WTC11 (cell line): ENCODE measurements at places on chromosomes 5 and 9.
A peak's percentile ranks its signal among the peaks of the same experiment; 100 is the strongest.

DNA sequence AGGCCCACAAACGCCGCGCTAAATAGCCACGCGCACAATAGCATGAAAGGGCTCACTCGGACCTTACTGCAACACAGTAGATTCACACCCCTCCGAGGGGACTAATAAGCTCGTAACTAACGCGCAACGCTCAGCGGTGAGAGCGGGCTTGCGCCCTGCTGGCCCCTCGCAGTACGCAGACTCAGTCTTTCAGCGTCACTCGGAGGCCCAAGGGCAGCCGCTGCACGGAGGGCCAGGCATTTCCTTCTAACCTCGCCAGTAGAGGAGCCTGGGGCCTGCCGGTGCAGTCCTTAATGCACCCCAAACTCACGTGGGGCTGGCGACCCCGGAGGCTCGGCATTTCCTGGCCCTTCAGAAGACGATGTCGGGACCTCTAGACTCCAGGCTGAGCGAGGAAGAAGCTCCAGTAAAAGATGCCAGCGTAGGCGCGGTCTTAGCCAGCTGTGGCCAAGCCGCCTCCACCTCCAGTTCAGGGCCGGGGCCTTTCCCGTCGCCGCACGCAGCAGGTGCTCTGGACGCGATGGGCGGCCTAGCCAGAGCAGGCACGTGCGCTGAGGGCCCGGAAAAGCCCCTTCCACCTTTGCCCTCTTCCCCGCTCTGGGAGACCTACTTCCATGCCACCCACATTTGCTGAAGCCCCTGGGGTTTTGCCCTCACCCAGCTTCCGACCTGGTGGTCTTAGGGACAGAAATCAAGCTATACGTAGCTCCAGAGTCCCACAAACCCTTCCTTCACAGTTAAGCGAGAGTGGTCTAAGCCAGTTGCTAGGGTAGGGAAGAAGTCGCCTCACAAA is 38.3 kb upstream of the TIFAB start:
- DNase-seq, result peak; percentile 38

GRCh38 chr5:18027241-18027867 is 393.1 kb downstream of the TAF11L14 start:
- no peak for DNase-seq

- peak; percentile 32 for DNase-seq
Observed at GRCh38 chr9:95268681-95269080, 48.8 kb downstream of the FANCC start.

- no peak for DNase-seq
Observed at GRCh38 chr9:116336133-116336862, 182.7 kb downstream of the PAPPA start.

DNA sequence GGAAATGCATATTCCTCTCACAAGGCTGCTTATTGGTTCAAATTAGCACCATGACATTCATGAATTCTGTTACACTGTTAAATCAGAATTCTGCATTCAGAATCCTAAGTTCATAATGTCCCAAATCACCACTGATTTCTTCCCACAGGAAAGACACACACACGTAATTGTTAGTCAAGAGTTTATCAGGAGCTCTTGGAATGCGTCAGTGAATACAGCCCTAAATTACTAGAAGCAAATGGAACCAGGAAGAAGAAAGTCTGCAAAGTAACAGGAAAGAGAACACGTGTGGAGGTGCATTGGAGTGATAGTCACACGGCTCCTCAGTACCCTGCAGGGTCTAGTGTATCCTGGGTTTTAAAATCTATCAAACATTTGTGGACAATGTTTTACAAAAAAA is 110.2 kb downstream of the ANXA2R start:
- DNase-seq, result no peak

- DNase-seq, result no peak
Observed at GRCh38 chr5:192970-193831, 1.9 kb downstream of the LRRC14B start.

GRCh38 chr5:72326306-72326649 is 6.1 kb downstream of the PTCD2 start:
- DNase-seq, result no peak

- DNase-seq, result no peak
Observed at GRCh38 chr9:33628865-33629410, 104.9 kb downstream of the ANKRD18B start.

DNA sequence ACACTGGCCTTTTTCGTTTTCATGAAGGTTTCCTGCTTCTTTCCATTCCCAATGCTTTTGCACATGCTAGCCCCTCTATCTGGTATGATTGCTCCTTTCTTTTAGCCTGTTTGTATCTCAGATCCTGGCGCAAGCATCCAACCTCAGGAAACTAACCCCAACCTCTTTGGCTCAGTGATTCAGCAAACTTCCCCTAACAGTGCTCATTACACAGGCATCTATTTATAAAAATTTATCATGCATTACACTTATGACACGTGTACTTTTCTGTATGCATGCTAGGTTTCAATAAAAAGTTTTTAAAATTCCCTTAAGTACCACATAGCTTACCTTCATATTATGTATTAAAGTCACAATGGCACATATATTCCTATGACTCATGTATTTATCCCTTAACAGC is 218.9 kb downstream of the EPB41L4A start:
- no peak for DNase-seq

GRCh38 chr9:96738147-96739027 is 39.5 kb downstream of the ZNF510 start:
- no peak for DNase-seq

GRCh38 chr9:98356953-98357690 is 101.7 kb upstream of the TBC1D2 start:
- no peak for DNase-seq

DNA sequence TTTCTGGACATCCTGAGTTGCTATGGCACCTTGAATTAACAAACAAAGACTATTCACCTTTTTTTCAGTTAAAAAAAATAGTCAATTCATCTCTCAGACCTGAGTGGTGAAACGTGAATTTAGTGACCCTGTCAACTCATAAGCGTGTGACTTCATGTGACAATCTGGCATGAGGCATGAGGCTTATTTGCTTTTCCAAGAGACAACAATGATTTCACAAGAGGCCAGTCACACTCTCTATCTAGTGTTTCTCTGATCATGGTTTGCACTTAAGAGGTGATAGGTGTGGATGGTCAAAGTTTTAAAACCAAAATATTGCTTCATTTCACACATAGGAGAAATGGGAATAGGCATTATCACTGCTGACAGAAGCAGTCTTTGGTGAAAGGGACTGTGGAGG is 559.6 kb upstream of the ACO1 start:
- DNase-seq, result no peak

DNA sequence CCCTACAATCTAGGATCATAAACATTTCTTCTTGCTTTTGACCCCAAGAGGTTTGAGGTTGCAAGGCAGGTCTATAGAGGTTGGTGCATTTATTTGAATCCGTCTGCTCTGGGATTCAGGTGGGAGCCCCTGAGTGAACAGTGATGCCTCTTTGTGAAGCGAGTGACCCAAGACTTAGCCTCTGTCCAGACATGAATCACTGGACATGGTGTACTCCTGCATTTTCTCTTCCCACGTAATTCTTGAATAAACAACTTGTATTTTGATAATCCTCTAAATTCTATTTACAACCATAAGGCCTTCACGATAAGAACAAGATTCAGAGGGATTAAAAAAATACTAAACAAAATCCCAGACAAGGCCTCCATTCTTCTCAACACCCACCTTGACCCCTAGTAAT is 67.5 kb upstream of the PLPP6 start:
- no peak for DNase-seq

- DNase-seq, result no peak
Observed at GRCh38 chr5:159877016-159877415, 39.3 kb upstream of the ADRA1B start.

DNA sequence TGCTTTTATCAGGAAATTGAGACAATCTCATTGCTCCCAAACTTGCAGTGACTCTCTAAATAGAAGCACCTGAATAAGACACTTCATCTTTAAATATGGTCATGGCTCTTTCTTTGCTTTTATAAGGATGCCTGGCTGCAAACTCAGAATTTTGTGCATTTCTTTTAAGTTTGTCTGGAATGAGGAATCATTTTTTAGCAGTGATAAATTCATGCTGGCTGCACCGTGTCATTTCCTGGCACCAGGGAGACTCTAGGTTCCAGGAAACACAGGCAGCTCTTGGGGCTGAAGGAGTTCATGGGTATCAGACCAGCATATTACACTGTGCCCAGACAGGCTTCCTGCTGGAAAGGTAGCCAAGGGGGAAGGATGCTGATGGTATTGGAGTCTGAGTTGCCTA is 109.9 kb downstream of the NUDT12 start:
- no peak for DNase-seq
